ENCODE measurements at places on chromosomes 7 and 10.

DNA sequence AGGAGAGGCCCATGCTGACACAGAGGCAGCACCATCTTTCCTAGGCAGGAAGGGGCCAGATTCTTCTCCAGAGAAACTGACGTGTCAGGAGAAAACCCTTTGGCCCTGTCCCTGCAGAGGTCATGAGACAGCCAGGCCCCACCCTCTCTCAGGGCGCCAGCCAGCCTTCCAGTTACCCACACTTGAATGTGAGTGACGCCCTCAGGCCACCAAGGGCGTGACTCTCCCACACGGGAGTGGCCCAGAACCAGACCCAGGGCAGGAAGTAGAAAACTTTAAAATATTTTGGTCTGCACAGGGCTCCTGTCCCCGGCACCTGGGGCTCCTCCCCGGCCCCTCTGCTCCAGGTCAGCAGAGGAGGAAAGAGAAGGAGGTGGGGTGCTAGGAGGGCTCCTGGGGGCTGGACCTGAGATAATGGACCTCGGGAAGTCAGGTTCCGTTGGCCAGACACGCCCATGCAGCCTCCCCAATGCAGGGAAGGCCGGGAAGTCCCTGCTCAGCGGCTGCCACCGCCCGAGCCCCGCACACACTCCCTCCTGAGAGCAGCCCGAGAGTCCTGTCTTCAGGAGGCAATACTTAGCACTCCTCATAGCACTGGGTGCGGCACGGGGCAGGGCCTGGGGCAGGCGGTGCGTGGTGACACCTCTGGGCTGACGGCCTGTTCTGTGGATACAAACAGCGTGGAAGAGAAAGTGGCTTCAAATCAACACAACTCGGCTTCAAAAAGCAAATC, 67.0 kb upstream of the CFAP46 start:
- no peak for DNase-seq

DNA sequence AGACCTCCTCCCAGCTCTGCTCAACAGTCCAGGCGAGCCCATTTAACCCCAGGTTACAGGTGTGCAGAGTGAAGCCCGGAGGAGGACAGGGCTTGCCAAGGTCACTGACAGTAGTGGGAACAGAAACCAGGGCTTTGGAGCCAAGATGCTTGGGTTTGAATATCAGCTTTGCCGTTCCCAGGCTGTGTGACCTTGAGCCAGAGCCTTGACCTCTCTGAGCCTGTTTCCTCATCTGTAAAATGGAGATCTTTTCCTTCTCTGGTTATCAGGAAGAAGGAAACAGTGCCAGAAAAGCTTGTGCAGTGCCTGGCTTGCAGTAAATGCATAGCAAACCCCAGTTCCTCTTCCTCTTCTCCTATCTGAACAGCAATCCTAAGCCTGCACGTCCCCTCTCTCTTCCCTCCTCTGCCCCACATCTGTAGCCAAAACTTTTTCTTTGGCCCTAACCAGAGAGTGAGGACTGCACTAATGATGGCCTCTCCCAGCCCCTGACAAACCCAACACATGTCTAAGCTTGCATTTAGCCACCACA, 21.4 kb upstream of the MLXIPL start:
- DNase-seq: no peak

DNA sequence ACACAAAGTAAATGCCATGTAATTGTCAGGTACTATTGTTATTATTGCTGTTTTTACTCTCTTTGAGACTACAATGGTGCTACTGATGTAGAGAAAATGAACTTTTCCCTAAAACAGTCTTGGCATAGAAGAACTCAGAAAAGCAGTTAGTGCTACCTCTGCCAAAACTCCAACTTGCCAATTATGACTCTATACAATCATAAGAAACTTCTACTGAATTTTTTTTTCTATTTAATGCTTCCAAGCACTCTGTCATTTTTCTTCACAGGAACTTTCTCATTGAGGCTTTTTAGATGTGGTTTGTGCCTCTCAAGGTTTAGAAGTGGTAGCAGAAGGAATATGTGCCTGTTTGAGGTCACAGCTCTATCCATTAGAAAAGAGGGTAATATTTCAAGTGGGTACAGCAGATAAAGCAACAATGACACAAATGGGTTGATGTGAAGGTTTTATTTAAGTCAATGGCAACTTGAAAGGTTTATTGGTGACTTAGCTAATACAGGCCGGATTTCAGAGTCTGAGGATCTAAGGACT, 64.0 kb upstream of the FERD3L start:
- DNase-seq: no peak

GRCh38 chr7:44287488-44288380, 37.7 kb downstream of the CAMK2B start:
- no peak for DNase-seq

- no peak for DNase-seq
These were observed 794.5 kb upstream of the CELF2 start for GRCh38 chr10:10223131-10223530.

DNA sequence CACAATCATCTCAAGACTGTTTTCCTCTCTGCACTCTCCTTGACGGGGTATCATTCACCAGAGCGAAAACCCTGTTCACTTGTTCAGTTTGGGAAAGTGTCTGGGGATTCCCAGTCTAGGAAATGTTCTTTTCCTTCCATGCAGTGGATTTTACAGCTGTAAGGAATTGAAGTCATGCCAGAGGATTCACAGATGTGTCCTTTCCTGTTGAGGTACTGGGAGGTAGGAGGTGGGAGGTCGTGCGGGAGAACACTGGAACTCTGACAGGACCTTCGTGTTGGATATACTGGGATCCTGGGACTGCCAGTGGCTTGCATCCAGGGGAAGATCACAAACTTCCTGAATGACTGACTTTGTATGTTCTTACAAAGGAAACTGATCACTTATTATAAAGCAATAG, 185.5 kb downstream of the BMPER start:
- no peak for DNase-seq

DNA sequence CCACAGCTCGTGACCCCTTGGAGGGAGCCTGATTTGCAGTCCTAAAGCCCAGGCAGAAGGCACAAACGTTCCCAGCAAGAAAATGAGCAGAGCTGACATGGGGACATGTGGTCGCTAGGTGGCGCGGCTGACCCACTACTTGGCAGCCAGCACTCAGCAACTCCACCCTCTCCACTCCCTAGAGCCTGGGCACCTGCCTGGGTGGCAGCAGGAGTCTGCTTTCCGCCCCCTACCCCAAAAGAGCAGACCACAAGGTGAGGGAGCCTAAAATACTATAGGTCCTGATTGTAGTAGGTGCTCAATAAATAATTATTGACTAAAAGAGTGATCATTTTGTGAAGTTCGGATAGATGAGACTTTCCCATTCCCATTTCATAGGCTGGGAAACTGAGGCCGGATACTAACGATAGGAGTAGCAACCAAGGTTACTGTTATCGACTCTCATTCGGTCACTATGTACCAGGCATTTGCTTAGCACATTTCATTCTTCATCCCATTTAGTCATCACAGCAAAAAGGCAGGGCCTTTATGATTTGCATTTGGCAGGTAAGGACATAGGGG, 57.4 kb downstream of the NEUROG3 start:
- peak; percentile 46 for DNase-seq

GRCh38 chr7:19051767-19052375, 65.6 kb downstream of the TWIST1 start:
- DNase-seq: peak; percentile 22

- DNase-seq: no peak
These were observed 693 bp downstream of the ADIRF start for GRCh38 chr10:86968994-86969355.

- no peak for DNase-seq
These were observed 115.2 kb downstream of the TCERG1L start for GRCh38 chr10:131196176-131196885.

- no peak for DNase-seq
These were observed 158.2 kb downstream of the ARHGAP12 start for GRCh38 chr10:31770307-31770902.

DNA sequence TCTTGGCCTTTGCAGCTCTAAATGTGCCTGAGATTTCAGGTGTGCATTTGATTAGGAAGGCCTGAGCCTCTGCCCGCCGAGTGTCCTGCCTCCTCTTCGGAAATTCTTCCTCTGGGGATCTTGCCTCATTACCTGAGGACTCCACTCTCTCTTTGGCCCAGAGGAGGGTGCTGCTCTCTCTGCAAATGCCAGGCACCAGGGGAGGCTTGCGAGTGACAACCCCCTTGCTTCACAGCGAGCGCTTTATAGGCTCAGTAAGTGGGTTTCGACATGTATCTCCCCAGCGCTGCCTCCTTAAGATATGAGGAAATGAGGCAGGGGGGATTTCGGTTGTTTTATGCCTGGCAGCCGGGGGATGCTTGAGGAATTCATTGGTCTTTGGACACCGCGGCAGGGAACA, 423.9 kb downstream of the GLRX3 start:
- no peak for DNase-seq

- no peak for DNase-seq
These were observed 40.3 kb downstream of the FAM53B start for GRCh38 chr10:124703778-124704427.

DNA sequence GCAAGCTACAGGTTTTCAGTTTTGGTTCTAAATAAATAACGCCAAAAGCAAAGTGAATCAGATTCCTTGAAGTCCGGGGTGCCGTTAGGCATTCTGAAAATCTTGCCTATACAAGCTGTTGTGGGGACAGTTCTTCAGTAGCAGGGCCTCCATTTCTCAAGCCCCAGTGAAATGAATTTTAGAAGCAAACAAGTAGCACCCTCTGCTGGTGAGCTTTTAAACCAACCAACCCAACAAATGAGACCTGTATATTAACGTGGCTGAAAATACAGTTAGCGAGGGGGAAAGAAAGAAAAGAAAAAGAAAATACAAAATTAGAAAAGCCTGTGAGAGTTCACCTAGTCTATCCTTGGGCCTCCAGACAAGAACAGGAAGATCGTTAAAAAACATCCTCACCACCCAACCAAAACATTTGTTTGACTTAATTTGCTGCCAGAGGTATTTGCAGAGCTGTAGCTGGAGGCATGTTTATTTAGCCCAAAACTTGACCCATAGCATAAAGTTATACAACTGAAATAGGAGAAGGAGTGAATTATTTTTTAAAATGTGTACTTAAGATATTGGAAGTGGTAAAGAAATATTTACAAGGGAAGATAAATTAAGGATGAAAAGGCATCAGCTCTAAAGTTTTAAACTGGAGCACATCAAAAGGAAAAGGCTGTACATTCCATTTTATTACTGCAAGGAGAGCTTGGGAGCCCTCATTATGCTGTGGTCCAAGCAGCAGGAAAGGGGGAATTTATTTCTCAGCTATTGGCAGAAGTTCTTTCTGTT, 98.9 kb downstream of the DYNC1I1 start:
- peak; percentile 22 for DNase-seq

GRCh38 chr7:133887459-133887858, 239.7 kb upstream of the LRGUK start:
- DNase-seq: peak; percentile 26

GRCh38 chr10:107552963-107553362, 388.5 kb upstream of the SORCS1 start:
- DNase-seq: no peak

GRCh38 chr10:113609704-113610108, 54.1 kb downstream of the NRAP start:
- DNase-seq: no peak

DNA sequence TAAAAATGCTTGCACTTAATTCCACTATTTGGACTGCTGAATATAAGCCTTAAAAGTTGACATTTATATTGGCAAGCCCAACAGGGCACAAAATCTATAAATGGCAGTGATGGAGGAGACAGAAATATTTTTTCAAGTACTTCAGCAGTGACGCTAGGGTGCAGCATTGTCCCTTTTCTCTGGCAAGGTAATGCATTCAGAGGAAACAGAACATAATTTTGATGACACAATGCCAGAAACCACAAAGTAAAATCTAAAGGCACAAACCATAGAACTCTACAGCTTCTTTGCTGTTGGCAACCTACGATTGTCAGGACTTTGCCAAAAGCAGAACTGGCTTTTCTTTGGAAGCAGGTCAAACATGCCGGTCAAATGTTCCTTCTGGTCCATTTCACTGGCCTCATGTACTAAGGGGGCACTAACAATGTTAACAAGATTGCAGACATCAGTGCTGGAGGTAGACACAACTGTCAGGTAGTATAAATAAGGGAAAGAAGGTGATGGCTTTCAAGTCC, 30.9 kb upstream of the FAM133B start:
- DNase-seq: peak; percentile 92

GRCh38 chr7:100486753-100487446, 3.2 kb downstream of the NYAP1 start:
- DNase-seq: no peak

- DNase-seq: no peak
These were observed 48.8 kb upstream of the FOXP2 start for GRCh38 chr7:114365791-114366190.

DNA sequence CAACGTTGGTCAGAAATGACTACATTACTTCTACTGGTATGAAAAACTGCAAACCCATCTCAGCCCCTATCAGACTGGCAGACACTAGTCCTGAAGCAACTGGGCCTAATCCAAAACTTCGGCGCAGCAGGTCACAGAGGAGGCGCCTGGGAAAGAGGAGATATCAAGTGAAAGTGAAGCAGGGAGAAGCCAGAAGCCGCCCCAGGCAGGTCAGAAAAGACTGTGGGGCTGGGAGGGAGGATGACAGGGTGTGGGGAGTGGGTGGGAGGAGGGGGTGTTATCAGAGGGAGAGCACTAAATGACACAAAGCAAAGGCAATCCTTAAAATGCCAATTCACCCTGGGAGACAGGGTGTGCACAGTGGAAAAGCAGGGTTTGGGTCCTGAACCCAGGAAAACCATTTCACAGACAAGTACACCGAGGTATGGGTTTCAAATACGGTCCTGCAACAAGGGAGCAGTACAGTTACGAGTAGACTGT, 731 bp downstream of the CHCHD3 start:
- peak; percentile 8 for DNase-seq

DNA sequence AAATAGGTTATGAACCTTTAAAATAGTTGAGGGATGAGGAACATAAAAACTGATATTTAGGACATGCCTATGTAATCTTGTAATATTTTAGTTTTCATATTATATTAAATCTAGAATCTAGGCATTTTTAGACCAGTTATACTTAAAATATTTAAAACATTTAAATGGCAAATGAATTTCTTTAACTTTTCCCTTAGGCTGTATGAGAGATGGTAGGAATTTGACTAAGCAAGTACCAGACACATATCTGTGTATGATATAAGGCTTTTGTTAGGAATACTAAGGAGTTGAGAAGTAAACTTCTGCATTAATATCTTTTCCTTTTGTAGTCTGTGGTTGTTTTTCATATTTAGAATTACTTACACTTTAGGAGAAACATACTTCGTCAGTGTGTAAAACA, 25.1 kb downstream of the SEPTIN7 start:
- no peak for DNase-seq

GRCh38 chr10:6398399-6398798, 181.7 kb downstream of the PRKCQ start:
- no peak for DNase-seq

Measured in HFFc6 (cell line).